ENCODE measurements at places on chromosomes 12 and 14. TPM values are rescaled to one million over a fixed set of nuclear protein-coding genes. Genes with fewer than 3 reads are reported as not detected.

The RASSF8 gene
- 48.6 TPM for total RNA-seq

GRCh38 chr14:104908303-104908702 lies 16.4 kb upstream of the PLD4 start:
- DNase-seq: no peak
- H3K4me1 ChIP-seq: no peaks in the 10 kb centered on the region
- H3K27ac ChIP-seq: no peak overlapping the region
- H3K36me3 ChIP-seq: no peaks in the 10 kb centered on the region
- no peak overlapping the region for H3K4me3 ChIP-seq

DNA sequence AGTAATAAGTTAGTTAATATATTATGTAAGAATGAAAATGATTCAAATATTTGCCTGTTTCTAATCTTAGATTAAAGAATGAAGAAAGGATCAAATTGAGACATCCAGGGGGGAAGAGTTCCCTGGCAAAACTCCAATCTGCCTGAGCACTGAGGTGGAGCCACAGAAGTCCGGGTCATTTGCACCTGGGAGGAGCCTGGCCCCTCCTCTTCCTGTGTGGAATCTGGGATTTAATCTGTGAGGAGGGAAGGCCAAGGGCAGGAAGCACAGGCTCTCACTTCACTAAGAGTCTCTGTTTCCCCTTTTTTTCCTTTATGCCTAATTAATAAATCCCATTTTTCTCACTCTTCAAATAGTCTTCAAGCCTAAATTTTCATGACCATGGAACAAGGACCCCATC lies 599.5 kb downstream of the FLRT2 start:
- H3K36me3 ChIP-seq: no peaks in the 10 kb centered on the region
- no peaks in the 10 kb centered on the region for H3K27me3 ChIP-seq
- no peaks in the 10 kb centered on the region for H3K4me1 ChIP-seq
- DNase-seq: no peak
- H3K27ac ChIP-seq: no peak overlapping the region
- no peak overlapping the region for H3K4me3 ChIP-seq

DNA sequence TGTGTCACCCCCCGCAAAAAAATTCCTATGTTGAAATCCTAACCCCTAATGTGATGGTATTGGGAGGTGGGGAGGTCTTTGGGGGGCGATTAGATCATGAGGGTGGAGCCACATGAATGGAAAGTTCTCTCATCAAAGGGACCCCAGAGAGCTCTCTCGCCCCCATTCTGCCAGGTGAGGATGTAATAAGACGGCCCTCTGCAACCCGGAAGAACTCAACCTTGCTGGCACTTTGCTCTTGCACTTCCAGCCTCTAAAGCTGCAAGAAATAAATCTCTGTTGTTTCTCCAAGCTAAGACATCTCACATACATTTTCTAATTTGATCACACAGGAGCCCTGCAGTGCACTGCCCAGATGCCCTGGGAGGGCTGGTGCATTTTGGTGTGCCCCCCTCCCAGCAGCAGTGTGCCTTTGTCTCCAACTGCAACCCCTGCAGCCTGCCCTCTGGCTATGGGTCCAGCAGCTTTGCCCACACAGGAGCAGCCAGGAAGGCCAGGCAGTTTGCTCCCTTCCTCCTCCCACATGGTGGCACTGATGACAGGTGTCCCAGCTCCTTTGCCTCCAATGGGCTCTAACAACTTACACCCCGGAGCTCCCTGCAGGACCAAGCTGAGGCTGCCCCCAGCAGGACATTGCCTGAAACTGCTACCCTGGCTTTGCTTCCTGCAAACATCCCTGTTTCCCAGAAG lies 59.3 kb downstream of the C14orf132 start:
- H3K36me3 ChIP-seq: no peaks in the 10 kb centered on the region
- H3K4me1 ChIP-seq: no peaks in the 10 kb centered on the region
- peak; percentile 24 for DNase-seq
- H3K27me3 ChIP-seq: no peaks in the 10 kb centered on the region
- H3K4me3 ChIP-seq: no peak overlapping the region
- no peak overlapping the region for H3K27ac ChIP-seq
